ENCODE measurements at places on chromosomes 2 and 18.

DNA sequence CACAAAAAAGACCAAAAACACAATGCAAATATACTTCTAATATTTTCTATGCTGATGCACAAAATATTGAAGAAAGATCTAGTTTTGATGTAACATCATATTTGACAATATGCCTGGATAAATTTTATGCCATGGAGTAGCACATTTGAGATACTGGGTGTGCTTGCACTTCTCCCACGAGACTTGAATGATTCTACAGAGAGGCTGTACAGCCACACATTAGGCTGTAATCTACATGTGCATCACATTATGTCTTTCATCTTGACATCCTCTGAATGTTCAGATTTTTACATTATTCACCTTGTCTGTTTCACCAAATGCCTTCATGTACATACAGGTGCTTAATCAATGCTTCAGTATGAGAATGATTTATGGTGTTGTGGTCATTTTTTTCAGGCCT lies 756.4 kb upstream of the CDH7 start:
- no peak for DNase-seq

- no peak for DNase-seq
Observed at GRCh38 chr2:75810611-75811330, 100.1 kb upstream of the GCFC2 start.

- peak; percentile 15 for DNase-seq
Observed at GRCh38 chr2:145141981-145142380, 622.1 kb upstream of the ZEB2 start.

DNA sequence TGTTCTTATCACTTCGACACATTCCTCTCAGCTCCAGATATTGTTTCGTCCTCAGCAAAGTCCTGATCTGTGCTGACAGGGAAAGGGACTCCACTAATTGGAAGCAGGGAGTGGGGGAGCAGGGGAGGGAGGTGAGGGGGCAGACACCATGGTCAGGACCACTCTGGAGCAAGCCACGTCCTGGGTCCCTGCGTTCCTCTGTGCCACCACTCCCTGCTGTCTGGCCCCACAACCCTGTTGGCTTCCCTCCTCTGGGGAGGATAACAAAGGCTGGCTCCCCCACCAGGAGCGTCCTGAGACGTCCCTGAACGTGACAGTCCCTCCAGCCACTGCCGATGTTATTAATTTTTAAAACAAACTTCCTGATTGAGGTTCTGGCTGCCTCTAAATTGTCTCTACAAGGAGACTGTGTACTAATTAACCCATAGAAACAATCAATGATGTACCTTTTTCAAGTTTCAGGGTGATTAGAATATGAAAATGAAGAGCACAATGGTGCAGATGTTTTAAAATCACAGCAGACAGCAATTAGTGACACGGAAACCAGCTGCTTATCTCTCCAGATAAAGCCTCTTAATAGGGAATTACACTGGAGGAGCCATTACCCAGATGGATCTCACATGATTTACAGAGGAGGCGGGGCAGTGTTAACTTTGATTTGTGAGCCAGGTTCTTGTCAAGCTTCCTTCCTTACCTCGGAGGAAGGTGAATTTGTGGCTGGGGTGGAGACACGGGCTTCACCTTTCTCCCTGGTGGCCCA lies 257.5 kb downstream of the SETBP1 start:
- no peak for DNase-seq

- no peak for DNase-seq
Observed at GRCh38 chr2:111927723-111928122, 29.3 kb downstream of the MERTK start.

GRCh38 chr2:71238089-71238488 lies 11.2 kb upstream of the PAIP2B start:
- DNase-seq, result no peak

DNA sequence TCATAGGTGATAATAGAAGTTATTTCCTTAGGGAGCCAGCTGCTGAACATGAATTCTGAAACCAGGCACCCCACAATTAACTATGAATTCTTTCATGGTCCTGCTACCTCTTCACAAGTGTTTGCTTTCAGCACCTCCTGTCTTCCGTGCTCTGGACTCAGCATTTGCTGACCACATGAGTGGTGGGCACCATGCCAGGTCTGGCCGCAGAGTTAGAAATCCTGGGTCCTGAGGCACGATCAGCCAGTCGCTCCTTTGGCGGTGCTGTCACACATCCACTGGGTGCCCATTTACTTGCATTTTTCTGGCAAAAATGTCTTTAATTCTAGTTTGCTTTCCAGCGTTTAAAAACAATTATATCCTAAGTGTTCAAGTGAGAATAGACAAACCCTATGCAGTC lies 196.4 kb upstream of the PXDN start:
- peak; percentile 38 for DNase-seq

DNA sequence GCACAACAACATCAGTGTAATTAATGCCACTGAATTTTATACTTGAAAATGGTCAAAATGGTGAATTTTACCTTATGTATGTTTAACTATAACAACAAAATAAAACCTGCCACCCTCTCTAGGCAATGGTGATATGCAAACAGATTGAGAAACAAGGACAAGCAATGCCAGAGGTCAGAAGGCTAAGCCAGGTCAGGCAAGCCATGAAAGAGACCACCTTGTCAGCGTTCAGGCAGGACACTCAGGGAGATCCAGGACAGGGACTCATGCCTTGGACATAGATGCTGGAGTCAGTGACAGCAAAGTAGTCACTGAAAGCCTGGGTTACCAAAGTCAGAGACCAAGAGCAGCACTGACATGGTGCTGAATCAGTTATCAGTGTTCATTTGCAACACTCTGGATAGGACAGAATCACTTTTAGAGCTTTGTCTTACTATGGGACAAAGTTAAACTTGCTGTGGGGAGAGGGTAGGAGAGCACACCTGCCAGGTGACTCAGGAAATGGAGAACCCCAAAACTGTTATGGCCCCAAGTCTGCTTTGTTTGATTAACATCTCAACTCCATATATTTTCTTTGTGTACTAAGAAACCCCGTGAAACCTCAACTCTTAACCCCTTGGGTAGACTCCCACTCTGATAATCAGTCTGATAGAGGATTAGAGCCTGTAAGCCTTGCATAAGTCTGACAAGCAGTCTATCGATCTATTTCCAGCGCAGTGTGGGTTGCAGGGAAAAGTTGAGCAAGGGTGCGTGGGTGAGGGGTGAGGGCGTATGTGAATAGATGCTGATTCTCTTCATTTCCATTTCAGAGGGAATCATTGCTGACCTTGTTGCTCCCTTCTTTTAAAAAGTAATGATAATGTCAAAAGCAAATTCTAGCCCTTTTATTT lies 48.7 kb upstream of the ZNF385B start:
- no peak for DNase-seq

Data from RPMI7951 (cell line).